ENCODE measurements at places on chromosomes 6 and 20.

GRCh38 chr6:124040655-124041054 is 237.0 kb downstream of the NKAIN2 start:
- DNase-seq: no peak

DNA sequence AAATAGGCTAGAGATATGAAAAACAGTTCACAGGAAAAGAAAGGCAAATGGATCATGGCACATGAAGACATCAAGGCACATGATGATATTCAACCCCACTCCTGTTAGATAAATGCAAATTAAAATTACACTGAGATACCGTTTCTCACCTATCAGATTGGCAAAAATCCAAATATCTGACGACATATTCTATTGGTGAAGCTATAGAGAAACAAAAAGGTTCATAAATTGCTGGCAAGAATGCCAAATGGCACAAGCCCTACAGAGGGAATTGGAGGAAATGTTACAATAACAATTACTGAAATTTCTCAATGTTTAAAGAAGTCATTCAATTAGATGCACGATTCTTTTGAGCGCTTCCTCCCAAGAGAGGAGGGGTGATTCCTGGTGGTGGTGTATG is 45.3 kb upstream of the DSN1 start:
- DNase-seq: no peak

DNA sequence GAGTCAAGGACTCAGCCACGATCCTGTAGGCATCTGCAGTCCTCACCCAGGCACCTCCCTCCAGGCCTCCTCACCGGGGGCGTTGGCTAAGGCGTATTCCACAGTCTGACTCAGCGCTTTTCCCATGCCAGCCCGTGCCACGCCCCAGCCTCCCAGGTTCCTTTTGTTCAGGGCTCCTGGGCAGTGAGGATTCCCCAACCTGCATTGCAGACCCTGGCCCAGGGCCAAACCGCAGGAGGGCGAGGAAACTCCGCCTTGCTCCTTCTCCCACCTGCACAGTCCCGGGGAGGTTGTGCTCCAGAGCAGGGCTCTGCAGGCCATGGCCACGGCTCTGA is 202.8 kb upstream of the CST7 start:
- no peak for DNase-seq

DNA sequence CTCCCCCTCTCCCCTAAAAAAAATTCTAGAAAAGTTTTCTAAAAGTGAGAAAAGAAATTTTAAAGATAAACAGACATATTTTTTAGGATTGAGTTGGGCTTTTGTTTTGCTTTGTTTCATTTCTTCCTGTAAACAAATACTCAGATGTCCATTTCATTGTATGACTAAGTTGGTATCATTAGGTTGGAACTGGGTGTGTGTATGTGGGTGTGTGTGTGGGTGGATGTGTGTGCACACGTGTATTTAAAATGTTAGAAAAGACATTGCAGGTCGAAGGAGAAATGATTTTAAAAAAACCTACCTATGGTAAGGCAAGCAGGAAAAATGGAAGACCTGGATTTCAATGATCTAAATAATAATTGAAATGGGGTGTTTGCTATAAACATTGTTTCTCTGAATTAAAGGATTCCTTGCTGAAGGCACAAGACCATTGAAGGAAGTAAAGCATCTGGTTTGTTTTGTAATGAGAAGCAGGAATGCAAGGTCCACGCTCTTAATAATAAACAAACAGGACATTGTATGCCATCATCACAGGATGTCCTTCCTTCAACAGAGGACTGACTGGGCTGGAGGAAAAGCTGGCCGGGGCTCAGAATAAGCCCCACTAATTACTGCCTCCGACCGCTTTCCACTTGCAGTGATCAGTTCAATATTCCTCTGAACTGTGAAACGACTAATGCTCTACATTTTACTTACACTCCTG is 996 bp upstream of the PRDM1 start:
- DNase-seq: no peak

DNA sequence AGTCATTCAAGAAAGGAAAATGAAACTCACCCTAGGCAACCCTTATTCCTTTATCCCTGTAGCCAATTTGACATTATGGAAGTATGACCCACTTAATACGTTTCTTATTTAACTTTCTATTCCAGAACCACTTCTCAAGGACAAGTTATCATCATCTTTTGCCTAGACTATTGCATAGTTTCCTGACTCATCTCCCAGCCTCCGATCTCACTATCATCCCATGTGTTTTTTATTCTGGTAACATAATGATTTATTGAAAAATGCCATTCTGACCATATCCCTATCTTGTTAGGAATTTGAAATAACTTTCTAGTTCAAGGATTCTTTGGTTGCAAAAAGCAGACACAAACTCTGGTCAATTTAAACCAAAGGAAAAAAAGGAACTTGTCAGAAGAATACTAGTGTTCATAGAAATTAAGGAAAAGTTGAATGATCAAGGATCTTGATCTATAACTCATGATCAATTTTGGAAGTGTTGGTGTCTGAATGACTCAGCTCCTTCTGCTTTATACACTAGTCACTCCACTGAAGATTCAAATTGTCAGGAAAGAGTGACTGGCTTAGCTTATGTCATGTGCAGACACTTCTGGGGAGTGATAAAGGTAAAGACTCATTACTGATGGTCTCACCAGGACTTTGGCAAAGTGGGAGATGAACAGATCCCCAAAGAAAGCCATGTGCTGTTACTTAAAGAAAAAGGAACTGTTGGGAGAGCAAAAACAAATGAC is 8.5 kb upstream of the TINAG start:
- DNase-seq: no peak

DNA sequence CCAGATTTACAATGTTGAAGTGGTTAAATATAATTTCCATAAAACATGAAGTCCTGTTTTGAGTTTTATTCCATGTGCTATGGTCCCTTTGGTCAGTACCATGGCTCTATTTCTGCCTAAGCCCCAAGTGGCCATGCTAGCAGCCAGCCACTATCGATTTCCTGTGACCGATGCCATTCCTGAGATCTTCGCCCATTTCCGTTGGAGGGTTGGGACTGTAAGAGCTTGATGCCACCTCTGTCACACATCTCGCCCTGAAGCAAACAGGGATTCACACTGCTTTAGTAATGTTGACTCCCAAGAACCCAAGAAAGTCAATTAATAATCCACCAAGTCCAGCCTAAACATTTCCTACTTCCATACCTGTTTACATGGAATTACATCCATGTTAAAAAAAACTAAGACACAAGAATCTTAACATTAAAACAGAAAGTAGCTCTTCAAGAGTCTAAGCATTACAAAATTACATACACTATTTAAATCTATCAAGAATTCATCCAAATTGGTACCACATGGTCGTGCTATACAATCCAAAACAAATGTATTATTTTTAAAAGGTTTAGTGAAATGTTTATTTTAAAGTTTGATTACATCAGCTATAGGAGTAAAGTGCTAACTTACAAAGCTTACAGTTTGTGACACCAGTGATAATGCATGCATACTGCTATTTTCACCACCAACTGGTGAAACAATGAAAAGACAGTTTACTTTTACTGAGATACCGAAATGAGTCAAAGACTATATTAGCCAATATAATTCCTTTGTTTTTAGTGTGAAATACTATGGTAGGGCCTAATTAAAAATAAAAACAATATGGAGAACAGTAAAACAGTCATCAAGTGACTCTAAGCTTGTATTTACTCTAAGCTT is 2.5 kb downstream of the RBM39 start:
- DNase-seq: no peak

- no peak for DNase-seq
These were observed 73.7 kb upstream of the PTCHD4 start for GRCh38 chr6:48184648-48185047.

- DNase-seq: no peak
These were observed 220.2 kb upstream of the CEP162 start for GRCh38 chr6:84447651-84448050.

- DNase-seq: no peak
These were observed 154.2 kb upstream of the PROKR2 start for GRCh38 chr20:5470943-5471342.

DNA sequence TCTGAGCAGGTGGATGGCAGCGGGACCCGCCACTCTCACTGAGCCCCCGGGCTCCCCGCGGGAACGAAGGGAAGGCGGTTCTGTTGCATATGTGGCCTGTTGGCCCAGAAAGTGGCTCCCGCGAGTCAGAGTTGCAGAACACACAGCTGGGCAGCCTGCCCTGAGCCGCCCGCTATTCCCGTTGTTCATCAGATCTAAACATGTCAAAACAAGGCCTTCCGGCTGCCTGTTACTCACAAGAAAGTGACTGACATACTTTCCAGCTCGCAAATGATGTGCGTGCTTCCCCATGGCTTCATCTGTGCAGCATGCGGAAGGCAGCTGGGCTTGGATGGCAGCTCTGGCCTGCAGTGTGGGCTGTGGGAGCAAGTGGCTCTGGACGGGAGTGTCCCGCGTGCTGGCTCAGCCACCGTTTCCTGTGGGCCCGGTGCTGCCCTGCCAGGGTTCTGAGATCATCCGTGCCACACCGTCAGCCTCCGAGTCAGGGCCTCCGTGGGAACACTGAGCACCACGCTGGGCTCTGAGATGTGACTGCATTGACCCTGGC is 227.3 kb downstream of the ERMARD start:
- no peak for DNase-seq

DNA sequence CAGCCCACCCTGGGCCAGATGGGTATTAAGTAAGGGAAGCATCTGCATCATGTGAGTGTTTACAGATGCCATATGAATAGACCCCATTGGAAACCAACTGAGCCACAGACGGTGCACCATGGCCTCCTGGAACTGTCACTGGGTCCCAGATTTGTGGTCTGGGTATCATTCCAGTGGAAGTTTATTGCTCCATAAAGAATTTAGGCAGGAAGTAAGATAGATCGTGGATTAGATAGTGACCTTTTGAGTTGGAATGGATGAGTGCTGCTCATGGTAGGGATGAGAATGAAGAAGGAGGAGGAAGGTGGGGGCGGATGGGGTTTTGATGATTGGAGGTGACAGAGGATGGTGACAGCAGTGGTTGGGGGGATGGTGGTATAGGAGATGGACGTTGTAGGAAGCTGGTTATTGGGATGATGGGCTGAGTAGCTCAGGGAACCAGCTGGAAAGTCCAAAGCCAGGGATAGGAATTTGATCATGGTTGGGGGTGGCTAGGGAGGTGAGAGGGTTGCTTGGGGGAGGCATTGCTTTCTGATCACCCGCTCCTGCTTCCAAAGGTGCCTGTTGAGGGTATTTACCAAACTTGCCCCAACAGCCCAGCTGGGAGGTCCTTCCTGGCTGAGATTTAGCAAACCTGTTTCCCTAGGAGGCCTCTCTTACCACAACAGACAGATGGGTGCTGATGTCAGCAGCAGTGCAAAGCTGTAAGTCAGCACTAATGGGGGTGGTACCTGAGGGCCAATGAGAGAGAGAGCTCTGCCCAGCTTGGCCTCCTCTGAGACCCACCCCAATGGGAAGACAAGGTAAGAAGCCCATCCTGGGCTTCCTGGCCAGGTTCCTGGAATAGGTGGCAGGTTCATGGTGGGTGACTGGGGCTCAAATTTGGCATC is 78.0 kb downstream of the VEGFA start:
- no peak for DNase-seq

- no peak for DNase-seq
These were observed 77.2 kb downstream of the PTPN1 start for GRCh38 chr20:50587291-50587961.

- DNase-seq: no peak
These were observed 176.0 kb upstream of the NT5E start for GRCh38 chr6:85273870-85274269.

- DNase-seq: no peak
These were observed 223.8 kb downstream of the HAO1 start for GRCh38 chr20:7716286-7716972.

DNA sequence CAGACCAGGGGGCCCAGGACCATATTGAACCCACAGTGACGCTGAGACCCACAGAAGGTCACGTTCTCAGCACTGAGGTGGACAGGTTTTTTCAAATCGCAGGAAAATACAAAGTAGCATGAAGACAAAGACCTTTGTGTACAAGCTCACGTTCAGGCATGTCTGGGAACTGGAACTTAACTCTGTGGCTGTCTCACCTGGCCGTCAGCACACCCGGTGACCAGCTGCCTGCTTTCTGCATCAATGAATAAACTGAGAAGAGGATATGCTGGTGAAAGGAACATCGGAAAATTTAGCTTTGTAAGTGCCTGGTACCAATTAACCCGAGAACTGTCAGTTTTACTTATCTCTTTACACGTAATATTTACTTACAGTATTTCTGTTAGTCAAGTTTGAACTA is 36.5 kb downstream of the WDR27 start:
- DNase-seq: no peak

- no peak for DNase-seq
These were observed 1.3 kb downstream of the ZGPAT start for GRCh38 chr20:63709149-63709527.

DNA sequence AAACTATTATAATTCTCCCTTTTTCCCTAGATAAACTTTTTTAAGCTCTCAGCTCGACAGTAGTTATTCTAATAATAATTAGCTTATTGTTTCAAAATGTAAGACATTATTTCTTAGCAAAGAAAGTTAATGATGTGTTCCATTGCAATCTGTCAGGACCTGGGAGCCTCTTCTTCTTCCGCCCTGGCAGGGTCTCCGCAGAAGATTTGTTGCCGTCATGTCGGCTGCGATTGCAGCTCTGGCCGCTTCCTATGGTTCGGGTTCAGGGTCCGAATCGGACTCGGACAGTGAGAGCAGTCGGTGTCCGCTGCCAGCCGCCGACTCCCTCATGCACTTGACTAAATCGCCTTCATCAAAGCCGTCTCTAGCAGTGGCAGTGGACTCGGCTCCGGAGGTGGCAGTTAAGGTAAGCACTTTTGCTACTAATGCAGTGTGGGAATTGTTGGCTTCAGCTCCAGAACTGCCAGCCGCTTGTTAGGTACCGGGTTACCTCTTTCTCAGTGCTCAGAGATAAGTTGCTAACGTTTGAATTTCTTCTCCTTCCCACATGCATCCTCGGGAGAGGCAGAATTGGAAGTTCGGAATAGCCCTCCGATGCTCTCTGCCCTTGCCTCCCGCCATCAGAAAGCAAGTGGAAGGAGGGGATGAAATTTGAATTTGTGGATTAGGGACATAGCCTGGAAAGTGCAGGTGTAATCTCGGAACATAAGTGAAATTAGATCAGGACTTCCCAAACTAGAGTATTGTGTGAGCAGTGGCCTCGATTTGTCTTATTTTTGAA is at the start of gene CDC40:
Gene CDC40, plus strand, starts transcription at position 200 of the 781 bp plus-strand sequence. Its CDS starts 18 bp downstream, at position 218.
- peak; percentile 33 for DNase-seq

DNA sequence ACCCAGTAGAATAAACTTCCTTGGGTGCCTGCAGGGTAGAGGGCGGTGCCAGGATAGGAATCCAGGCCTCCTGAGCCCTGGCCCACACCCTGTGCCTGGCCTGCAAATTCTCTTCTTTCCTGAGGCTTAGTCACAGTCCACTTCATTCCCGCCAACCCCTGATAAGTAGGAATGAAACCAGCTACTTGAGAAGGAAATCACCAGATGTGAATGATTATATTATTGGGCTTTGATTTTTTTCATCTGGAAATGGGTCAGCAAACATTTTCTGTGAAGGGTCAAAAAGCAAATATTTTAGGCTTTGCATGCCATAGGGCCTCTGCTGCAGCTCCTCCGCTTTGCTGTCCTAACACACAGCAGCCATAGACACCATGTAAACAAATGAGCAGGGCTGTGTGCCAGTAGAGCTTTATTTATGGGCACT is 50.2 kb downstream of the STK35 start:
- no peak for DNase-seq

GRCh38 chr6:53523511-53524454 is 21.1 kb downstream of the GCLC start:
- DNase-seq: no peak

- no peak for DNase-seq
These were observed 25.7 kb upstream of the MICB start for GRCh38 chr6:31472259-31472658.

GRCh38 chr6:25452031-25452430 is 172.9 kb downstream of the CARMIL1 start:
- DNase-seq: no peak

GRCh38 chr6:143614235-143614634 is 63.5 kb upstream of the PHACTR2 start:
- DNase-seq: no peak

GRCh38 chr6:113464536-113464935 is 392.6 kb upstream of the MARCKS start:
- no peak for DNase-seq

All from stimulated activated CD4-positive, alpha-beta T cell treated with anti-CD3 and anti-CD28 coated beads, Interleukin-15, amount 100 ng/mL, for 1 hour (primary cell).